ENCODE measurements at places on chromosomes 2 and 18. TPM values are rescaled to one million over a fixed set of nuclear protein-coding genes. Genes with fewer than 3 reads are reported as not detected.

GRCh38 chr2:226552571-226553285, 246.9 kb downstream of the IRS1 start:
- DNase-seq = no peak

DNA sequence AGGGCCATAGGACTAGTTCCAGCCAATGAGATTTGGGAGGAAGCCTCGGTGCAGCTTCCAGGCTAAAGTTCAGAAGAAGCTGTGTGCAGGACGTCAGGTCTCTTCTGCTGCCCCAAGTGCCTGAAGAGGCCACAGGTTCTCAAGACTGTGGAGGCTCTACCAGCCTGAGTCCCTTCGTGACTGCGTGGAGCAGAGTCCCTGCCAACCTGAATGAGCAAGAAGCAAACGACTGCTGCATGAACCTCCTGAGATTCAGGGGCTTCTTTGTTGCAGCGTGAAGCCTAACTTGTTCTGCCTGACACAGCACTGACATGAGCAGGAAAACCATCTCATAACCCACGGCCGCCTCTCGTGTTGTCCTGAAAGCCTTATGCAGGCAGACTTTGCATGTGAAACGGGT, 39.7 kb downstream of the TWIST2 start:
- DNase-seq = no peak

- DNase-seq = peak; percentile 31
Measured at GRCh38 chr2:232869138-232870017, 686 bp upstream of the SNORC start.

KLF7 gene
- total RNA-seq = 25.3 TPM

SH3YL1 gene
- 11.1 TPM for total RNA-seq

GAREM2 gene
- total RNA-seq = 1.4 TPM

PFN4 gene
- 0.32 TPM for total RNA-seq

DNA sequence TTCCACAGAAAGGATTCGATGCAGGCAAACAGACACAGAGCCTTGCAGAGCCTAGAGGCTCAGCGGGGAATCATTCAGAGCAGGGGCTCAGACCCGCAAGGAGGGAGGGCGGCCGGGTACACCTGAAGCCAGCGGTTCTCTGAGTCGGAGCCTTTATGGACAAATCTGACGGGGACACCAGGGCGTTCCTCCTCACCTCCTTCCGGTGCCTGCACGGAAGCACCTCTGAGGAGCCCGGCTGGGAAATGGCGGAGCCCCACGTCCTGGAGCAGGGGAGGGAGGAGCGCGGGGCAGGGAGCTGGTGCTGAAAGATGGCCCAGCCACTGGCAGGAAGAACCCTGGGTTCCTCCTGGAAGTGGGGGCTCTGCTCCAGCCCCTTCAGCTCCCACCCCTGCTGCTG, 193.5 kb upstream of the ALKAL2 start:
- no peak for DNase-seq

INSIG2 gene
- 13.0 TPM for total RNA-seq

- no peak for DNase-seq
Measured at GRCh38 chr2:97870396-97870843, 125.3 kb downstream of the TMEM131 start.

GRCh38 chr2:17780546-17780945, 26.6 kb downstream of the GEN1 start:
- no peak for DNase-seq

- no peak for DNase-seq
Measured at GRCh38 chr2:127106457-127106990, 430 bp downstream of the BIN1 start.

GRCh38 chr2:20072436-20073158, 21.2 kb upstream of the LAPTM4A start:
- no peak for DNase-seq

GRCh38 chr2:120346026-120346666, at the start of gene INHBB:
Gene INHBB, plus strand, starts transcription at chr2:120346136. Its CDS starts 53 bp downstream, at chr2:120346189.
- peak; percentile 73 for DNase-seq

- DNase-seq = no peak
Measured at GRCh38 chr18:24602201-24602600, 141.8 kb downstream of the HRH4 start.

DNA sequence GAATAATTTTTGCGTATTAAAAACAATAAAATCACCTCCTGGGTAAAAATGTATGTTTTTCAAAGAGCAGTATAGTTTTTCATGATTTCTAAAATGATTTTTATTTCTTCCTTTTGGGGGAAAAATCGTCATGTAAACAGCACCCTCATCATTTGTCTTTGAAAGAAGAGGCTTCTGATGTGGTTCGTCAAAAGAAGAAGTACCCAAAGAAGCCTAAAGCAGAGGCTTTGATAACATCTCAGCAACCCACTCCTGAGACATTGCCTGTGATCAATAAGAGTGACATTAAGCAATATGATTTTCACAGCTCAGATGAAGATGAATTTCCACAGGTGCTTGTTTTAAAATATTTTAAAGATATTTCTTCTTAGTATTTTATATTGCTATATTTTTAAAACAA, 110.2 kb upstream of the KIF5C start:
- no peak for DNase-seq

- DNase-seq = no peak
Measured at GRCh38 chr2:109231996-109232705, 103.1 kb downstream of the SH3RF3 start.

DNA sequence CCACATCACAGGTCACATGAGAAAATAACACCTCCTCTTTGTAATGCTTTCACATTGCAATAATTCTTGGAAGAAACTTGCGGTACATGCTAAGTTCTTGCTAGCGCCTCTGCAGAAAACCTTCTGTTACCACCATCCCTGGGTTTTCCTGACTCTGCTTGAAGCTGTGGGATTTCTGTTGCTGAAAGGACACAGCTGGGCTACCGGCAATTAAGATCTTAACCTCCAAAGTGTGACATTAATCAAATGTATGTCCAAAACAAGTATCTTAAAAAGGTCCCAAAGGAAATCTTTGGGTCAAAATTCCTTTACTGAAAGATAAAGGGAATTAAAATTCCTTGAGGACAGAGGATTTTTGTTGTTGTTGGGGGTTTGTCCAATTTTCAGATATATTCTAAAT, 7.5 kb downstream of the CCBE1 start:
- no peak for DNase-seq

GRCh38 chr2:122105171-122105876, 349.9 kb downstream of the TSN start:
- no peak for DNase-seq

MC5R gene
- total RNA-seq = not detected

GRCh38 chr2:3535467-3535793, 16.1 kb upstream of the ADI1 start:
- DNase-seq = no peak

CHCHD5 gene
- 20.8 TPM for total RNA-seq

- no peak for DNase-seq
Measured at GRCh38 chr2:212032536-212033219, 505.9 kb downstream of the ERBB4 start.

DNA sequence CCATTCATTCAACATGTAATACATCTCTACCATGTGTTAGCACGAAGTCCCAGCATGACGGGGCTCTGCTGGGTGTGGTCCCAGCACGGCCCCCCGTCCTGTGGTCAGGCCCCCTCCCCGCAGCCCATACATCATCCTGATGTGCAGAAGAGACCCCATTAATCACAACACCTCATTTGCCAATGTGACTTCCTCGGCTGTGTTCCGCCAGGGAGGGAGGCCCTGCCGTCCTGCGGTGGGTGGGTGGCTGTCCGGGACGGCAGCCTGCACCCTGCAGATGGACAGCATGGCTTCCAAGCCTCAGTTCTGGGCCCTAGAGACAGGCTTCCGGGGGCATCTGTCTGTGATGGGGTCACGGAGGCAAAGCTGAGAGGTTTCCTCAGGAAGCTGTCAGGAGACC, 254.0 kb downstream of the CYP26B1 start:
- DNase-seq = no peak

DNA sequence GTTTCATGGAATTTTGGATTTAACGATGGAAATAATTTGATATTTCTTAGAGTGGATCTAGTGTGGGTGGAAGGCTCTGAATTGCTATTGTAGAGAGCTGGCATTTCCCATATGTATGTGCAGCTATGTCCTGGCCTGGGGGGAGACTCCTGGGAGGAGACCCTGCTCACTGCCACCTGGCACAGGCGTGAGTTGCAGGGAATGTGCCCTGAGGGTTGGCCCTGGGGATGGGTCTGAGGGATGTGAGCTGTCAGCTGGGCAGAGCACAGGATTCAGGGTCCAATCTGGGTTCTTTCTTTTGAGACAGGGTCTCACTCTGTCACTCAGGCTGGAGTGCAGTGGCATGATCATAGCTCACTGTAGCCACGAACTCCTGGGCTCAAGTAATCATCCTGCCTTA, 120.2 kb downstream of the CLIP4 start:
- no peak for DNase-seq

DNA sequence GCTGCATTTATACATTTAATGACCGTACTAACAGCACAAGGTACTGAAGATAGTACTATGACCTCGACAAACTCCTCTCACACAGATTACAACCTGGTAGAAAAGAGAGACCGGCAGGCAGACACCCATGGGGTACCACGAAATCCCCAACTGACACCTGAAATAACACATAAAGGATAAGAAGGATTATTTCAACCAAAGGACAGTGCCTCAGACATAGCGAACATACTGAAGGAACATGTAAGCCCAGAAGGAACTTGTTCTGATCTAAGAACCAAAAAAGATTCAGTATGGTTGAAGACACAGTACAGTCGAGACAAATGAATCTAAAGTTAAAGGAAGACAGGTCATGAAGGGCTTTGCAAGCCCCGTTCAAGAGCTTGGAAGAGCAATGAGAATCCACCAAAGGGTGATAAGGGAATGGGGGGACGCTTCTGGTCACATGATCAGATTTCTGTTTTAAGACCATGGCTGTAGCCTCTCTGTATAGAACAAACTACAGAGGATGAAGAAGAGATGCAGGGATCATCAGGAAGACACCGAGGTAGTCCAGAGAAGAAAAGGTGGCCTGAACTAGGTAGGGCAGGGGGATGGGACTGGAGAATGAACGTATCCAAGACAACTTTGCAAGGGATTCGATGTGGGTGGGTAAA, 902 bp downstream of the MCFD2 start:
- no peak for DNase-seq

- no peak for DNase-seq
Measured at GRCh38 chr2:72982219-72982618, 64.9 kb downstream of the EMX1 start.

STPG4 gene
- not detected for total RNA-seq

GRCh38 chr18:25186871-25187270, 165.1 kb downstream of the ZNF521 start:
- DNase-seq = no peak

CTLA4 gene
- total RNA-seq = 0.19 TPM

- no peak for DNase-seq
Measured at GRCh38 chr18:24231773-24232735, 93.2 kb downstream of the CABYR start.

DNA sequence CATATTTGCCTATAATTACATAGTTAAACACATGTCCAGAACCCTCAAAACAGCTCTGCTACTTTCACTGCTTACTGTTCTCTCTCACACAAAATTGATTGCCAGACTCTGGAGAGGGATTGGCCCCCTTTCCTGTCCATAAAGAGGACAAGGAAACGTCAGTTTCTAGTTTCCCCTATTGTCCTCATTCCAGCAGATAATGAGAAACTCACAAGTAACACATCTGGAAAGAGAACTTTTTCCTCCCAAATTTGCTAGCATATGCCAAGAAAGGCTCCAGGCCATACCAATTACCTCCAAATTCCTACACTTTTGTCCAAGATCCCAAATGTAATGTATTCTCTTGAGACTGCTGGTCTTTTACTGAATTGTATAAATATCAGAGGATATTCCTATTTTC, 200.5 kb downstream of the EXOC6B start:
- DNase-seq = no peak

DNA sequence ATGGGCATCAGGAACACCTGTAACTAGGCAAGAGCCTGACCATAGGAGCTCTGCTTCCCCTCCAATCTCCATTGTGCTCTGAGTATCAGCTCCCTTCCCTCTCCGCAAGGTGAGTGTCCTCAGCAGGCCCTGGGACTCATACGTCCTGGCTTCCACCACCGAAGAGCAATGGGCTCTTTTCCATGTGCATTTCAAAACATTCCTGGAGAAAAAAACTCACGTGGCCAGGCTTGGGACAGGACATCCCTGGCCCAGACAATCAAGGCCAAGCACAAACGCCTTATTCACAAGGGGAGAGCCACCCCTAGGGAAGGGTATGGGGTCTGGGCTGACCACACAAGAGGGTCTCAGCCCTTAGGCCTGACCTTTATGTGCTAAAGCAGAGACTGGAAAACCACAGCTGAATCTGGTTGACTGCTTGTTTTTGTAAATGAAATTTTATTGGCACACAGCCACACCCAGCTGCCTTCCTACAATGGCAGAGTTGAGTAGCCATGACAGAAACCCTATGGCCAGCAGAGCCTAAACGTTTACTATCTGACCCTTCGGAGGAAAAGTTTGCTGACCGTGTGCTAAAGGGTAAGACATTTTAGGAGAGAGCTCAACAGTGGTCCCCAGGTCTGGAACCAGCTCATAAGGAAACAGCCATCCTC, 175.7 kb upstream of the ARL4C start:
- DNase-seq = no peak

LYG1 gene
- total RNA-seq = 0.57 TPM

DNA sequence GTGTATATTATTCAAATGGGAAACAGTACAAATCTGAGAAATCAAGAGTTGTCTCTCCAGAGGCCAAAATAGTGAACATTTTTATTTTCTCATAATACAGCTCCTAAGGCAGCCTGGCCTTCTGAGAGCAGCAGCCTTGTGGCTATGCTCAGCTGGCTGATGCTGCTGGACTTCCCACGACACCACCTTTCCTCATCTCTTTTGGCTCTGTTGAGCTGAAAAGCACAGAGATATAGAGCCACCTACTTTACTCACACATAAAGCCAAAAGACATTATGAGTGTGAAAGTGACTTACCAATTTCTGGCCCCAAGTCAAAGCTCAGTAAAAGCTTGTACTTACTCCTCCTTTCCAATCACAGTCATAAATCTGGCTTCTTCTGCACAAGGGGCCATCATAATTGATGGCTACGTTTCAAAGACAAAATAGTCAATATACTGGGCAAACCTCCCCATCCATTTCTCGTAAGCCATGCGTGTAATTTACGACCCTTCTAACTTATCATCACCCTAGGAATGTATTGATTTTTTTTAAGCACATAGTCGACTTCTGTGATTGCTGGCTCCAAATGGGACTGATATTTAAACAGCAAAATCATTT, 18.6 kb upstream of the REG3A start:
- no peak for DNase-seq

SDC1 gene
- total RNA-seq = 0.68 TPM

TUBA3D gene
- 138 TPM for total RNA-seq

- DNase-seq = peak; percentile 68
Measured at GRCh38 chr2:86337244-86337835, at the start of gene REEP1. Gene REEP1, minus strand, starts transcription at chr2:86337626. Its CDS starts 116 bp downstream, at chr2:86337510.
